Neuronal stem cell (in vitro differentiated cells): ENCODE measurements at places on chromosomes 2 and 18.

- H3K27ac ChIP-seq, result no peak overlapping the region
- H3K4me1 ChIP-seq, result no peaks in the 10 kb centered on the region
- no peak overlapping the region for H3K4me3 ChIP-seq
- no peaks in the 10 kb centered on the region for H3K27me3 ChIP-seq
Observed at GRCh38 chr2:170227951-170228350, 50.0 kb downstream of the MYO3B start.

GRCh38 chr2:1992280-1992679, 248.0 kb upstream of the PXDN start:
- H3K27me3 ChIP-seq, result no peaks in the 10 kb centered on the region
- H3K4me1 ChIP-seq, result no peaks in the 10 kb centered on the region
- no peak overlapping the region for H3K27ac ChIP-seq
- no peak overlapping the region for H3K4me3 ChIP-seq
- no peak for DNase-seq
- no peaks in the 10 kb centered on the region for H3K36me3 ChIP-seq

- H3K4me1 ChIP-seq, result peaks cover 21% of the 10 kb centered on the region
- H3K27me3 ChIP-seq, result no peaks in the 10 kb centered on the region
- no peak overlapping the region for H3K27ac ChIP-seq
- no peak overlapping the region for H3K4me3 ChIP-seq
- peak; percentile 80 for DNase-seq
- peaks cover 37% of the 10 kb centered on the region for H3K36me3 ChIP-seq
Observed at GRCh38 chr2:238263204-238264071, 23.6 kb upstream of the HES6 start.

- H3K4me1 ChIP-seq, result no peaks in the 10 kb centered on the region
- no peaks in the 10 kb centered on the region for H3K36me3 ChIP-seq
- H3K27me3 ChIP-seq, result no peaks in the 10 kb centered on the region
Observed at GRCh38 chr2:150023044-150023443, 435.5 kb upstream of the MMADHC start.

DNA sequence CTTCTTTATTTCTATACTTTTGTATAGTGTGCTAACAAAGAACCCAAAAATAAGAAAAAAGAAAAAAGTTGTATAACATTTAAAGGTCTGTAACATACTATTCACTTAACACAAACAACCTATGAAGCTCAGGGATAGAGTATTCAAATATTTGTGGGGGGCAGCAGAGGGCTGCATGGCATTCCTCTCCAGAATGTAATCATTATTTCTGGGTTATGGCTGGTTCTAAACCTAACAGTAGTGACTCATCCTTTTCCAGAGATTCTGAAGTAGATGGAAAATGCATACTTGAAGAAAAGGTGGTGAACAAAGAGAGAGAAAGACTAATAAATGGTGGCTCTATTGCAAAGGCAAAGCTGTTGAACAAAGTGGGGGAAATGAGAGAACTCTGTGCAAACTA, 249.4 kb downstream of the NRXN1 start:
- no peak overlapping the region for H3K4me3 ChIP-seq
- H3K4me1 ChIP-seq, result no peaks in the 10 kb centered on the region
- H3K27ac ChIP-seq, result no peak overlapping the region
- no peaks in the 10 kb centered on the region for H3K27me3 ChIP-seq
- no peak for DNase-seq

GRCh38 chr2:10030311-10030736, 13.0 kb upstream of the KLF11 start:
- DNase-seq, result no peak
- H3K4me3 ChIP-seq, result no peak overlapping the region
- peaks cover 13% of the 10 kb centered on the region for H3K4me1 ChIP-seq
- no peaks in the 10 kb centered on the region for H3K36me3 ChIP-seq

DNA sequence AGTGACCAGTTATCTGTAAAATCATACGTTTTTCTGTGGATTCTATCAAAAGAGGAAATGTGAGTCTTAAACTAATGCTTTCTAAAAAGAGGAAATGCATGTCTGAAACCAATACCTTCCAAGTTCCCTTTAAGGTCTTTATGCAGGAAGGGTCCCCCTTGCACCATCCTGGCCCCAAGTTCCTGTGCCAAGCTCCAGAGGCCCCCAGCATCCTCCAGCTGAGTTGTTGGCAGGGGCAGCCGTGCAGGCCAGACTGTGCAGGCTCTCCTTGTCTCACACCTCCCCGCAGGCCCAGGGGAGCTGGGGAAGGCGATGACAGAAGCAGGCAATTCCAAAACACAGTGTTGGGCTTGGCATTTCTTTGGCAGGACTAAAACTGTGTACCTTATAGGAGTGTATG, 39.2 kb downstream of the DPYSL5 start:
- no peak overlapping the region for H3K27ac ChIP-seq
- no peaks in the 10 kb centered on the region for H3K4me1 ChIP-seq
- H3K4me3 ChIP-seq, result no peak overlapping the region

DNA sequence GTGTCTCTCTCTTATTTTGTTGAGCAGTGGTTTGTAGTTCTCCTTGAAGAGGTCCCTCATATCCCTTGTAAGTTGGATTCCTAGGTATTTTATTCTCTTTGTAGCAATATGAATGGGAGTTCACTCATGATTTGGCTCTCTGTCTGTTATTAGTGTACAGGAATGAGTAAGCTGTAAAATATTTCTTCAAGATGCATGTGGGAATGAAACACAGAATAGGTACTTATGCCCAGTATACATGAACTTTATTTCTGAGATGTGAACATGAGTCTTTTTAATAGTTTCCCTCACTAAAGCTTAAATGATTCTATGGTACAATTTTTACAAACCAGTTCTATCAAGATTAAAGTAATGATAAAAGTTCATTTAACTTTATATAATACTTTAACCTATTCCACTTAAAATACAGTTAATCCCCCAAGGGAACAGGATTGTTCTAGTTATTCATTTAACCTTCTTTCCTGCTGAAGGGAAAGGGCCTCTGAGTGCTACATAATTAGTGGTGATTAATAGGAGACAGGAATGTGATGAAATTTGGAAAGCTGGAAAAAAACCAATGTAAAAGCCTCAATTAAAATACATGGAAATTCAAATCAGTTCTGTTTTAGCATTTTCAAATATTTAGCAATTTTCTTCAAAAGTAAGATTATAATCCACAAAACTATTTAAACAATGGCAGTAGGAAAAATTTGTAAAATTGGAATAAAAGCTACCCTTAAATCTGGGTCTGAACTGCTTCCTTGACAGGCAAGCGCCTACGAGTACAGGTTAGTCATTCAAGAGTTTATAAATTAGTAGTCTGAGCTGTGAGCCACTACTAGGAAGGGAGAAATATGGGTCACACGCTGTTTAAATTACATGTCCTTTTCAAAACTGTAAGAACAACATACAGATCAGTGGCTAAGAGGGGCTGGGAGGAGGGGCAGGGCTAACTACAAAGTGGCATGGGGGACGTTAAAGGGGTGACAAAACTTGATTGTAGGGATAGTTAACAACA, 28.9 kb downstream of the SPIRE1 start:
- H3K36me3 ChIP-seq, result peaks cover 35% of the 10 kb centered on the region
- no peaks in the 10 kb centered on the region for H3K27me3 ChIP-seq
- H3K27ac ChIP-seq, result no peak overlapping the region

GRCh38 chr2:202555356-202555755, 79.4 kb upstream of the FAM117B start:
- H3K27me3 ChIP-seq, result no peaks in the 10 kb centered on the region
- H3K4me1 ChIP-seq, result no peaks in the 10 kb centered on the region
- no peak overlapping the region for H3K4me3 ChIP-seq
- peaks cover 6% of the 10 kb centered on the region for H3K36me3 ChIP-seq
- no peak for DNase-seq
- H3K27ac ChIP-seq, result no peak overlapping the region

GRCh38 chr18:77983270-77983669, 733.6 kb downstream of the GALR1 start:
- no peak overlapping the region for H3K27ac ChIP-seq
- H3K27me3 ChIP-seq, result no peaks in the 10 kb centered on the region
- no peak overlapping the region for H3K4me3 ChIP-seq

GRCh38 chr18:76354348-76354747, 140.7 kb downstream of the ZNF516 start:
- DNase-seq, result no peak
- no peaks in the 10 kb centered on the region for H3K4me1 ChIP-seq
- H3K36me3 ChIP-seq, result peaks cover 46% of the 10 kb centered on the region
- H3K27ac ChIP-seq, result no peak overlapping the region
- H3K27me3 ChIP-seq, result no peaks in the 10 kb centered on the region
- H3K4me3 ChIP-seq, result no peak overlapping the region

- H3K36me3 ChIP-seq, result no peaks in the 10 kb centered on the region
- H3K27ac ChIP-seq, result no peak overlapping the region
- H3K4me3 ChIP-seq, result no peak overlapping the region
- no peaks in the 10 kb centered on the region for H3K27me3 ChIP-seq
- DNase-seq, result no peak
Observed at GRCh38 chr18:68455229-68455603, 259.7 kb downstream of the TMX3 start.

DNA sequence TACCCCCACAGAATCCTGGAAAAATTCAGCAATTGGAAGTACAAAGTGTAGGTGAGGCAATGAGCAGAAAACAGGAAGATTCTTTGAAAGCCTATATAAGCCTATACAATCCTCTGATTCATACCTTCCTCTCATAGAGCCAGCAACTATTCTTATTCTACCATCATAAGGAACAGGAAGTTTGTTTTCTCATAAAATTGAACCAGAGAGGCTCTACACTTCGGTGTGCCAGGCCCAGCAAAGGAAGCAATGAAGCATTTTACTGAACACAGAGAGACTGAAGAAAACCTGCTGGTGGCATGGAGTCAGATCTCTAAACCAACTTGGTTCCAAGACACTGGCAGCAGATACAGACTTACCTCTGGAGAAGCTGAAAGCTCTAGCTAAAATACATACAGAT, 18.7 kb downstream of the CASP8 start:
- no peak overlapping the region for H3K4me3 ChIP-seq
- H3K27ac ChIP-seq, result no peak overlapping the region
- peaks cover 12% of the 10 kb centered on the region for H3K36me3 ChIP-seq
- H3K4me1 ChIP-seq, result no peaks in the 10 kb centered on the region
- H3K27me3 ChIP-seq, result no peaks in the 10 kb centered on the region
- no peak for DNase-seq

- H3K4me3 ChIP-seq, result no peak overlapping the region
- no peak overlapping the region for H3K27ac ChIP-seq
- no peaks in the 10 kb centered on the region for H3K36me3 ChIP-seq
Observed at GRCh38 chr2:228115-228514, 35.7 kb downstream of the SH3YL1 start.

GRCh38 chr2:74374509-74375205, 5.5 kb downstream of the DCTN1 start:
- H3K27ac ChIP-seq, result peak overlapping the region; percentile 50
- H3K36me3 ChIP-seq, result peaks cover 36% of the 10 kb centered on the region
- H3K4me3 ChIP-seq, result peak overlapping the region; percentile 83
- DNase-seq, result peak; percentile 78

- peaks cover 3% of the 10 kb centered on the region for H3K4me1 ChIP-seq
- no peak for DNase-seq
- H3K4me3 ChIP-seq, result no peak overlapping the region
Observed at GRCh38 chr2:36820942-36821605, 124.6 kb downstream of the VIT start.

DNA sequence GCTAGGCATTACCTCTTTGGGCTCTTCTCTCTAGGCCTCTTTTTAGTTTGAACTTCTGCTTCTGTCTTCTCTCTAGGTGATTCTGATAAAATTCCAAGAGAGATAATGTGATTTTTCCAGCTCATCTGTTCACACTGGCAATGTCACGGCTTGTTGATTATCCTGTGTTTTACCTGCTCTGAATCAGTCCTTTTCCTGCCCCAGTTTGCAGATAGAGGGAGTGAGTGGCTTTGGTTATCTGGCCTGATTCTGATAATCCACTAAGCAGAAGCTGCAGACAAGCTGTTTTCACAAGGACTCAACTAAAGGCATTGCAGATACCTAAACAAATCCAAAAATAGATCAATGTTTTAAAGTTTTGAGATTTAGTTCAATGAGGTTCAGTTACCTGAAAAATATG, 111.9 kb downstream of the DCC start:
- H3K4me1 ChIP-seq, result no peaks in the 10 kb centered on the region
- H3K27me3 ChIP-seq, result no peaks in the 10 kb centered on the region
- DNase-seq, result no peak
- no peaks in the 10 kb centered on the region for H3K36me3 ChIP-seq
- no peak overlapping the region for H3K4me3 ChIP-seq
- no peak overlapping the region for H3K27ac ChIP-seq

DNA sequence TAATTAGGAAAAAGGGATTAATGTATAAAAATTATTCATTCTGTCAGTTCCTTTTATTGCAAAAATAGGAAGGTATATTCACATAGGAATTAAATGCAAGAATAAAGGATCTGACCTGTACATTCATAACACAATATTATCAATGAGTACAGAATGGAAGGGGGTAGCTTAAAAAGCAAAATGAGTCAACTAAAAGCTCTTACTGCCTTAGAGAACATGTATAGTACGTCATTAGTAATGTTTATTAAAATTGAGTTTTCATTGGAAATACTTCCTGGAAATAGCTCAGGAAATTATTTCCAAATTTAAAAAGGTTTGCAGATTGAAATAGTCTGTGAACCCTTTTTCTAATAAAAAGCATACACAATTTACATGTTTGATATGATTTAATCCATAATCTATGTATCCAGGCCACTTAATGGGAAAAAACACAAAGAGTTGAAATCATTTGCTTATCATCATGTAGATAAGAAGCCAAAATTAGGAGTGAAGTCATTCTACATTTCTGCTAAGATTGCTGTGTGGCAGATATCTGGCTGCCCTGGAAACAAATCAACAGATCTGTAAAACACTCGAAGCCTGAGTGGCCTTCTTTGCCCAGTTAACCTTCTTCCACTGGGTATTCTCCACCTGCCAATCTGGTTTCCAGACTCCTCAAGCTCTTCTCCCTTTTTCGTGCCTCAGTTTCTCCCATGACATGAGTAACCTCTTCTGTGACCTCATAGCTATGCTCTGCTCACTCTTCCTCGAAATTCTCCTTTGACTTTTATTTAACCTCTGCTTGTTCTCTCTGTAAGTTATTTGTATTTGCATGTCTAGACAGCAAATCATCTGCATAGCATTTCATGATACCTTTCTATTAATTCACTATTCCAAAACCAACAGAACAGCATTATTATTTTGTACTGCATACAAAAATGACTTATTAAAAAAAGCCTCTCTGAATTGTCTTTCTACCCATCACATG, 181.2 kb upstream of the REV1 start:
- H3K4me1 ChIP-seq, result no peaks in the 10 kb centered on the region
- no peaks in the 10 kb centered on the region for H3K27me3 ChIP-seq
- no peak overlapping the region for H3K4me3 ChIP-seq

GRCh38 chr2:172282944-172283343, 144.4 kb upstream of the ITGA6 start:
- H3K36me3 ChIP-seq, result no peaks in the 10 kb centered on the region
- no peak for DNase-seq
- H3K27me3 ChIP-seq, result no peaks in the 10 kb centered on the region
- peaks cover 30% of the 10 kb centered on the region for H3K4me1 ChIP-seq

DNA sequence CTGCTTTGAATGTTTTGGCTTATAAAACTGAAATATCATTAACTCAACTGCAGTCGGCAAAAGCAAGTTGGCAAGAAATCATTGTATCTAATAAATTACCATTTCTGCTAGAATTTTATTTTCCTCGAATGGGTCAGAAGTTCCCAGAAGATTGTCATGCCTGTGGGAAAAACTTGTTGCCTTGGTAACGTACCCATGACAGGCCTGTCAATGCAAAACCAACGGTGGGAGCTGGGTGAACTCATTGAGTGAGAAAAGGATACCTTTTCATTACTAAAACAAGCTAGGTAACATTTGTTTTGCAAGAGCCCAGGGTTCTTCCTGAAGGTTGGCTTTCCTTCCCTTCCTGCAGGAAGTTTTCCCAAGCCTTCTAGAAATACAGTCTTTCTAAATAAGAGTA, 9.5 kb downstream of the PLB1 start:
- DNase-seq, result no peak
- peaks cover 2% of the 10 kb centered on the region for H3K27me3 ChIP-seq
- H3K36me3 ChIP-seq, result no peaks in the 10 kb centered on the region
- no peak overlapping the region for H3K4me3 ChIP-seq
